ENCODE measurements at places on chromosomes 2 and 18.

DNA sequence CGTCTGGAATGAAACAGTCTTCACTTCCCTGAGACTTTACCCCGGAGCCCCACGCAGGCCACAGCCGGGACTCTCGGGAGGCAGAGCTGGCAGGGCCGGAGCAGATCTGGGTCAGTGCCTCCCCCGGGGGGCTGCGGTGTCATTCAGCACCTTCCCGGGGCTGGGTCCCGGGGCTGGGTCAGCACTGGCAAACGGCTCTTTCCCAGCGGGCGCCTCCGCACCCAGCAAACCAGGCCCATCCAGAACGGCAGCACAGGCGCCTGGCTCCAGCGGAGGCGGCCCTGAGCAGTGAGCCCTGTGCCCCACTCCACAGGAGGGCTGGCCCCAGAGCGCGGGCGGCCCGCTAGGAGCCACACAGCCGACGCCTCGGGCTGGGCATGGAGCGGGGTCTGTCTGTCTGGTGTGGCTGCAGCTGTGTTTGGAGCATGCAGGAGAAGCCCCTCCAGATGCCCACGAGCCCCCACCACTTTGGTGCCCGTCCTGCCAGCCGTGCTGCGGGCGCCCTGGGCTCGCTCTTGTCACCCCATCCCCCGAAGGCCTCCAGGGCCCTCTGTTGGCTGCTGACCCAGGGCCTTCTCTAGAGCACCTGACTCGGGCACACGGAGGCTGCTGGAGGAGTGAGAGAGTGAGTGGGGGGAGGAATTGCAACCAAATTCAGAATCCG lies 132.1 kb upstream of the CTDP1 start:
- DNase-seq, result no peak

GRCh38 chr2:167334146-167334742 lies 446.0 kb downstream of the XIRP2 start:
- no peak for DNase-seq

DNA sequence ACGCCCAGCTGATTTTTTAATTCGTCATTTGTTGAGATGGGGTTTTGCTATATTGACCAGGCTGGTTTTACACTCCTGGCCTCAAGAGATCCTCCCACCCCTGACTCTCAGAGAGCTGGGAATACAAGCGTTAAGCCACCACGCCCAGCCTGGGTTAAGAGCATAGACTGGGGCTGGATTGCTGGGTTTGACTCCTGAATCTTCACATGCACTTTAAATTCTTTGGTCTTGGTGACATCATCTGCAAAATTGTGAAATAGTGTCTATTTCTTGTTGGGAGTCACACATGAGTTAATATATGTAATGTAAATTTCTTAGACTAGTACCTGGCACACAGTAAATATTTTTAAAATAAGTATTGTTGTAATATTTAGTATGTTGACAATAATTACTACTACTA lies 257.4 kb downstream of the DOK6 start:
- no peak for DNase-seq

DNA sequence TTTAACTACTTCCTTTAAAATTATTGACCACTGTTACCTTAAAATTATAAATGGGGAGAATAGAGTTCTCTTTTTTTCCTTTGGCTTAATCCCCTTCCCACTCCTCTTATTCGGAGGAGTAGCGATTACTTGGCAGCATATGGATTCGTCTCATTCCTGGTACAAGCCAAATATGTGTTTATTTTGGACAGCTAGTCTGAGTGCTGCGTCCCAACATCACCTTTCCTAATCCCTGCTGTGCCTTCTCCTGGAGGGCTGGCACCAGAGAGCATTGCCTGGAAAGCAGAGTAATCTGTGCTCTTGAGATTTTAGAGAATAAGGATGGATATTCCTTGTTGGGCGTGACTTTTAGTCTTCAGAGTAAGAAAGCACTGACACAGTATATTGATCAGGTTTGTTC lies 185.6 kb downstream of the AGAP1 start:
- no peak for DNase-seq

DNA sequence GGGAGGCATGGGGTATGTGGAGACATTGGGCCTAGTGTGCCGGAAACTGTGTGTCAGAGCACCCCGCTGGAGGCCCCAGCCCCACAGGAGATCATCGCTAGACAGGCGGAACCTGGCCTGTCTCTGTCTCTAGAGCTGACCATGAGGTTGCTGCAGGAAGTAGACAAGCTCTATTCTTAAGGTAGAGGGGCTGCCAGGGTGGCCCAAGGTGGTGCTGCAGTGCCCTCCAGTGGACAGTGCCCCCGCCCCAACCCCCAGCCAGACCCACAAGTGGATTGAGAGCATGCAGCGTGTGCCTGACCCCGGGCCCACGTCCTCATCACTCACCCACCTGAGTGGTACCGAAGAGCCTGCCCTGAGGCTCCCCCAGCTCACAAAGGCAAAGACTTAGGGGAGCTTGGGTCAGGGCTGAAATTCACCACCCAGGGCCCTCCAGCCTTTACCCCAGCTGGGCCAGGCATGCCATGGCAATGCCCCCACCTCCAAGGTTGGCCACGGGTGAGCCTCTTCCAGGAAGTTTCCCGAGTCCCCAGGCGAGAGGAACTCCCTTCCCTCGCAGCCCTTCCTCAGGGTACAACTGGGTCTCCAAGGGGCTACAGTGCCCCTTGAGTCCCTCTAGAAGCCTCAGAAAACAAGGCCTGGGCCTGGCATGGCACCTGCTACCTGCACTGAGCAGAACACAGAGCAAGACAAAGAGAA lies 155.0 kb downstream of the TTC32 start:
- no peak for DNase-seq

- DNase-seq, result no peak
These were observed 839.9 kb downstream of the BCL11A start for GRCh38 chr2:59713577-59713976.

DNA sequence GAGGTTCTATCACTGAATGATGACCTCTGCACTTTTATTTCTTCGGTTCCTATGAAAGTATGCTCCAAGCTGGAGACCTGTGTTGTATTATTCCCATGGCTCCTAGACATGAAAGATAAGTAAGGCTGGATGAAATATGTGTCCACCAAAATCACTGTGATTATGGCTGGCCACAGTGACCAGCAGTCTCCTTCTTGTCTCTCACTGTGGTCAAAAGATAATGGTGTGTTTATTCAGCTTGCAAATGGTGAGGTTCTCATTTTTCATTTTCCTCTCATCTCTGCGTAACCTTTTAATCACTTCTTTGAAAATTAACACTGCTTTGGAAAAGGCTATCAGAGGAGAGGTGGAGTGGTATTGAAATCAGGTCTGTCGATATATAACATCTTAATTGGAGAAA lies 107.8 kb upstream of the DAPL1 start:
- no peak for DNase-seq

- no peak for DNase-seq
These were observed 82.6 kb downstream of the THADA start for GRCh38 chr2:43513216-43513615.

- no peak for DNase-seq
These were observed 60.0 kb upstream of the AGAP1 start for GRCh38 chr2:235433860-235434259.

DNA sequence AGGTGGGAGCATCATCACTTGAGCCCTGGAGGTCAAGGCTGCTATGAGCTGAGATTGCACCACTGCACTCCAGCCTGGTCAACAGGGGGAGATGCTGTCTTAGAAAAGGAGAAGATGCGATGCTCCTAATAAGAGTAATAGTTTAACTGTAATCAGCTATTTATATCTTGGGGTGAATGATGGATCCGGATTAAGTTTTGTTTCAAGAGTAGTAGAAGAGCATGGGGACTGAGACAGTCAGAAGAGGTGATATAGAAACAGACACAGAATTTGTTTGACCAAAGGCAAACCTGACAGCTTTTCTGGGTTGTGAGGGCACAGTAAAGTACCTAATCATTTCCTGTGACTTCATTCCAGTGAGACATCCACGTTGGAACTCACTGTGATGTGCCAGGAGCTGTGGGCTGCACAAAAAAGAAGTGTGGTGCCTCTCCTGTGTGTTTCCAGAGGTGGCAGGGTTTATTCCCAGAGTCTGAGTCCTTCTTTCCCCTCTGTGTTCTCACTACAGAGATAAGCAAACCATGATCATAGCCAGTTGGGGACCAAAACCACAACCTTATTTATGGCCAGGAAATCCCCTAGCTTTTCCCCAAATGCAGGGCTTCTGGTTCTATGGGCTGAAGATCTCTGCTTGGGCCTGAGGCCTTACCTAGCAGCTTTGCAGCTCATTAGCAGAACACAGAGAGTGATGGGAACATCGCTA lies 113.7 kb downstream of the XRCC5 start:
- peak; percentile 35 for DNase-seq

- DNase-seq, result no peak
These were observed 59.1 kb downstream of the COL6A3 start for GRCh38 chr2:237354892-237355291.

DNA sequence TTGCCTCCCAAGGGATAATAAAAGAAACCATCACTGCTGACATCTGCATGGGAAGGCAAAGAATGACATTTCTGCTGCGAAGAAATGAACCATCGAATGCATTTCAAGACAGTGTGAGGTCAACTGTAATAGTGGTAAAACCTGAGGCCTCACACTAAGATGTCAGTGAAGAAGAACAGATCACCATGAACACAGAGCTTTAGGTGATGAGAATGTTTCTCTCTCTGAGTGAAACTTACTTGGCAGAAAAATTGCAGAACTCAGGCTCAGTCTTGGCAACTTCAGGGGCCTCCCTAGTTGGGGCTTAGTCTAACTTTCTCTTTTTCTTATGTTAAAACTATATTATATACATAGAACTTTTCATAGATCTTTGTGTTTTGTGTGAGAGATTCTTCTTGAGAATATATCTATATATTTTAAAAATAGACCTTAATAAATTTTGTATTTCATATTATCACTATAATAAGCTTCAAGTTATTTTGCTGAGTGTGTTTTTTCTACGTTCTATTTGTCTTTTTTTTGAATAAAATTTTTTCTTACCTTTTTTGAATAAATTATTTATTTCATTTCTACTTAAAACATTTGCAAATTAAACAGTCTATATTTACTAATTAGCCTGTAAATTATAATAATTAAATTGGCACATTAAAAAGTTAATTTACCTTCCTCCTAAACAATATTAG lies 427.5 kb upstream of the TRIB2 start:
- no peak for DNase-seq

GRCh38 chr2:68813596-68813995 lies 57.6 kb downstream of the BMP10 start:
- no peak for DNase-seq

GRCh38 chr2:219087361-219087760 lies 26.6 kb upstream of the IHH start:
- no peak for DNase-seq

- no peak for DNase-seq
These were observed 306.3 kb upstream of the HS6ST1 start for GRCh38 chr2:128624956-128625355.

DNA sequence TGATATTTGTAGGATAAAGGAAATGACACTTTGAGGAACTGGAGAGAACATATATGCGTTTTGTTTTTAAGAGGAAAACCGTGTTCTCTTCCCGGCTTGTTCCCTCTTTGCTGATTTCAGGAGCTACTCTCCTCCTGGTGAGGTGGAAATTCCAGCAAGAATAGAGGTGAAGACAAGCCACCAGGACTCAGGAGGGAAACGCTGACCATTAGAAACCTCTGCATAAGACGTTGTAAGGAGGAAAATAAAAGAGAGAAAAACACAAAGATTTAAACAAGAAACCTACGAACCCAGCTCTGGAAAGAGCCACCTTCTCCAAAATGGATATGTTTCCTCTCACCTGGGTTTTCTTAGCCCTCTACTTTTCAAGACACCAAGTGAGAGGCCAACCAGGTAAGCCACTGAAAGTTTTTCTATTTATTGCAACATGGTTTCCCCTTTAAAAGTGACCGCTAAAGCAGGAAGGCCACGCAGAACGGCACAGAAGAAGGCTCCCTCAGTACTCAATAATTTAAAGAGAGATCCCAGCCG lies 735 bp downstream of the NRP2 start:
- DNase-seq, result no peak

DNA sequence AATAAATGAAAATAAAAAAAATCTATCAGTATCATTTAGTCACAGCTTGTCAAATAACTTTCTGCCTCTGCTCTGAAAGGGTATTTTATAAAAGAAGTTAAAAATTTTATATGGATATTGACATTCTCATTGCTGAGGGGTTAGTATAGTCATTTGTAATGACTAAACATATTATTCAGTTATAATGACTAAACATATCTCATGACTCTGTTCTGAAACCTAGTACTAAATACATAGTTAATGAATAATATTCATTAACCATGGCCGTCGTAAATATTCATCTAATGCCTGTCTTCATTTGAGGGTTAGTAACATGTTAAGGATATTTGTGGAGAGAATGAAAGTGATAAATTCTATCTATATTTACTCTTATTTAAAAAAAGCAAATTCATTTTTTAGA lies 69.1 kb upstream of the MAP4K3 start:
- DNase-seq, result no peak

- no peak for DNase-seq
These were observed 261.6 kb upstream of the SPOPL start for GRCh38 chr2:138239902-138240491.

DNA sequence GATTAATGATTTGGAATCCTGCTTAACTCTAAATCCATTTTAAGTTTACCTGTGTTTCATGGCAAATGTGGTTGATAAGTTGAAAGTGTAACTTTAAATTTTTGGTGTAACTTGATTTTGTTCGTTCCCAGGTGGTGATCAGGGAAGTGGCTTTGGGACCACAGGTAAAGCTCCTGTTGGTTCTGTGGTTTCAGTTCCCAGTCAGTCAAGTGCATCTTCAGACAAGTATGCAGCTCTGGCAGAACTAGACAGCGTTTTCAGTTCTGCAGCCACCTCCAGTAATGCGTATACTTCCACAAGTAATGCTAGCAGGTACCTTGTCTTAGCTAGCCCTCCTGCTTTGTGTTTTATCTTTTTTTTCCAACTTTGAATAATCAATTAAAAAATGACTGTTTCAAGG lies 62.8 kb downstream of the AGFG1 start:
- DNase-seq, result no peak

DNA sequence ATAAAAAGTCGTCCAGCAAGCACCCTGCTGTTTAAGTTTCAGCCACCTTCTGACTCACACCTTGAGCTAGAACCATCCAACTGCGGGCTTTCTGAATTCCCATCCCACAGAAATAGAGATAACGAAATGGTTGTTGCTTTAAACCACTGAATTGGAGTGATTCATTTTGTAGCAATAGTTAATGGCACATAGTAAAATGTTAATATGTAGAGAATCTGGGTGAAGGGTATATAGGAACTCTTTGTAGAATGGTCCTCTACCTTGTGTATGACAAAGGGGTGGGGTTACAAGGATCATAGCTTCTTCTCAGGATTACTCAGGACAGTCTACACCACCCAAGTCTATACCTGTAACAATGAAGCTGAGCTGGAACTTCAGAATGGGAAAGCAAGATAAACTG lies 2.4 kb upstream of the MAPRE3 start:
- no peak for DNase-seq
